Hypothalamus (tissue), 51 donors: ENCODE measurements at places on chromosomes 6 and 20.

DNA sequence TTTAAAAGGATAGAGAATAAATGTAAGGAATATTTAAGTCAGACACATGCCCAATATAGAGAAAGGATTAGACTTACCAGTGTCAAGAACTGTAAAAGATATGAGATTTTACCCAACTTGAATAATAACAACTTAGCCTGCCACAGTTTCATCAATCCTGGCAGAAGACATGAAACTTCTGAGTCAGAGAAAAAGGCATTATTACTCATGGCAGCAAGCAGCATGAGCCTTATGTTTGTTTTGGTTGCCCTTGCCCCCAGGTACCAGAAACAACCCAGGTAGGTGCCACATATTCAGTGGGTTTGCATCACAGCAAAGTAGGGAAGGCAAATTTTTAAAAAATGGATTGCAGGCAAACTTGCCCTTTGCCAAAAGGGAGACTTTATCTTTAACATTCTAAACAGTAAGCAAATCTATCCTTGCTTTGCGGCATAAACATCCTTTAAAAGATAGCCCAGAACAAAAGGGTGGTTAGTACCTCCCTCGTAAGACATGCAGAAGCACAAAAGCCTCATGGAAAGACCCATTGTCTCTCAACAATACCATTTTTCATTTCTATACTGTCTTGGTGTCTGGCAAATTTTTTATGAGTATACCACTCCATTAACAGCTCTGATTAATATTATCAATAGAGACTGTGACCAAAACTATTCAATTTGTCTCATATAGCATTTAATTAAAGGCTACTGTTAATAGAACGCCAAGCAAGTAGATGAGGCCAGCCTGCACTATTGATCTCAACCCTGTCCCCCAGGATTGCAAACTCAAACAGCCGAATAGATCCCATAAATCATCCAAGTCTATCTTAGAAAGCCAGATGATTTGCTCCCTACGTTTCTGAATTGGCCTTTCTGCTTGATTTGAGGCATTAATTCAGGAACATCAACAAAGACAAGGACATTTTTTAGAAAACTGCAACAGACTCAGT, 185.1 kb downstream of the COL19A1 start:
- no peak for DNase-seq

DNA sequence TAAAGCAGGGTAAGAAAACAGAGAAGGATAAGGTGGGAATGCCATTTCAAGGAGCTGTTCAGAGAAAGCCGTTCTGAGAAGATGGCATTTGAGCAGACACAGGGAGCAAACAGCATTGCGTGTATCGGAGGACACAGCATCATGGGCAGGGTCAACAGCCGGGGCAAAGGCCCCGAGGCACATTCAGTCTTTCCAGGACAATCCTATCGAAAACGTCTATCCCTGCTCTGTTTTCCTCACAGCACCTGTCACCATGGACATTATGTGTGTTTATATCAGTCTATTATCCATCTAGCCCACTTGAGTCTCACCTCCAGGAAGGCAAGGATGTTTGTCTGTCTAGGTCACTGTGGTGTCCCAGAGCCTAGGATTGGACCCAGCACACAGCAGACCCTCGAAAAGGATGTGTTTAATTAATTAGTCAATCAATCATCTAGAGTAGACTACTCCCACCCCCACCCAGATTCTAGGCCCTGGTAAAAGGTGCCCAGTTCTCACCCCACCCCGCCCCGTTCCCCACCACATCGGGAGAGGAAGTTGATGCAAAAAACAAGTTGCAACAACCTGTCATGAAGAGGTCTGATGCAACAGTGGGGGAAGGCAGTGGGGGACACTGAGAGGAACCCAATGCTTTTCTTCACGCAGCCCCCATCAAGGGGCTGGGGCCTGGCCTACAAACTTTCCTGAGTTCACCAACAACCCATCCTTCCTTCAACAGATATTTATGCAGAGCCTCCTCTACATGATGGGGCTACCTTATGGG, 66.6 kb downstream of the PREX1 start:
- no peak for DNase-seq

DNA sequence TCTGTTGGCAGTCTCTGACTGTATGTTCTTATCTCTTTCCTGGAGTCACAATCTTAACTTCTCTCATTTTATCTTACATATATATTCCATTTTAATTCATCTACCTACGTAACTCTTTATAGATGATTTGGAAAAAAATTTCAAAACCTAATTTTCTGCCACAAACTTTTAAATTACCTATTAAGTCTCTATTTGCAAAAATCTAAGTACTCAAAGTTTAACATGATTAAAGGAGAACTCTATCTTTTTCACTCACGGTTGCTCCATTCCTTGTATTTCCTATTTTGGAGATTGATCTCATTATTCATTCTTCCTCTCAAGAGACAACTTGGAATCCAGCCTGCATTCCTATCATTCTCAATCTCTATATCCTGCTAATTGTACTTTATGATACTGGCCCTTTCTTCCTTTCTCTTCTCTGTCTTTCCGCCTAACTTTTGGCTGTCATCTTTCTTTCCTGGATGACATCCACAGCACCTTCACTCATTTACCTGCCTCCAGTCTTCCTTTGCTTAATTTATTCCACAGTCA, 1071.1 kb upstream of the CITED2 start:
- no peak for DNase-seq

- no peak for DNase-seq
Observed at GRCh38 chr6:77324866-77325265, 138.4 kb downstream of the HTR1B start.

DNA sequence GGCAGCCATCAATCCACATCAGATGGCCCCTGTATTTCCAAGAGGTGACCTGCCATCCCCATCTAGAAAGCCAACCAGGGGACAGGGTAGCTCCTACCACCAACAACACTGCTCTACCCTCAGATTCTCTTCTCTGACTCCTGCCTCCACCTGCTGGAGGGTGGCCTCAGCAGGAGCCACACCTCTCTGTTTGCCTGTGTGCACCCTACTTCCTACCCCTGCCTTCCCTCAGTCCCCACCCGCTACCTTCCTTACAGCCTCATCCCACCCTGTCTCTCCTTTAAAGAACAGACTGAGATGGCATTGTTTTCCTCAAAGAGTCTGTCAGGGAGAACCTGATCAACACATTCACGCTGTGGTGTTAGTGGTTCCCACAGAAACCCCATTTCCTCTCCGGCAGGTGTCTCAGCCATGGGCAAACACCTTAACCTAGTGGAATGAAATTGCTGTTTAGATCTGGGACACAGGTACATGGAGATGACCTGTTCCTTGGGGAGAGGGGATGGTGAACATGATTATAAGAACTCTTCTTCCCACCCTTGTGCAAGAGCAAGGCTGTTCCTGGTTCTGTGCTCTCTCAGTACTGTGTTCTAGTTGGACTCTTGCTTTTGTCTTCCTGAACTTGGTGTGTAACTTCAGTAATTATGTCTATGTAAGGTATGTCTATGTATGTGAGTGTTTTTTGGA, 1.8 kb downstream of the ENTPD6 start:
- DNase-seq = no peak
